ENCODE measurements at places on chromosomes 7 and 10.

DNA sequence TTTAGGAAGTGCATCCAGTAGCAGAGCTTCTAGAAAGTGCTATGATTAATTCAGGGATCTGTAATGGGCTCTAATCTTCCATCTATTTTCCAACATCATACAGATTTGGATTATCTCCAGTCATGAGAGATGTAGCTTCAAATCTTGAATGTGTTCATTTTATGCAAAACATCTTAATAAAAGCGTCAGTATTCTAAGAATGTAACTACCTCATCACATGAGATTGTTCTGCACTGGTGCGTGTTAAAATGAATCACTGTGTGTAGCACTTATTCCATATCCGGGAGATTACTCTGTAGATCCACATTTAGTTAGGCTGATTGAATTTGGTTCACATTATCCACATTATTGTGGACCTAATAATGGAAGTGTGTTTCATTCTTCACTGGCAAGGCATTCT, 344.9 kb upstream of the CHRM2 start:
- no peak for DNase-seq

DNA sequence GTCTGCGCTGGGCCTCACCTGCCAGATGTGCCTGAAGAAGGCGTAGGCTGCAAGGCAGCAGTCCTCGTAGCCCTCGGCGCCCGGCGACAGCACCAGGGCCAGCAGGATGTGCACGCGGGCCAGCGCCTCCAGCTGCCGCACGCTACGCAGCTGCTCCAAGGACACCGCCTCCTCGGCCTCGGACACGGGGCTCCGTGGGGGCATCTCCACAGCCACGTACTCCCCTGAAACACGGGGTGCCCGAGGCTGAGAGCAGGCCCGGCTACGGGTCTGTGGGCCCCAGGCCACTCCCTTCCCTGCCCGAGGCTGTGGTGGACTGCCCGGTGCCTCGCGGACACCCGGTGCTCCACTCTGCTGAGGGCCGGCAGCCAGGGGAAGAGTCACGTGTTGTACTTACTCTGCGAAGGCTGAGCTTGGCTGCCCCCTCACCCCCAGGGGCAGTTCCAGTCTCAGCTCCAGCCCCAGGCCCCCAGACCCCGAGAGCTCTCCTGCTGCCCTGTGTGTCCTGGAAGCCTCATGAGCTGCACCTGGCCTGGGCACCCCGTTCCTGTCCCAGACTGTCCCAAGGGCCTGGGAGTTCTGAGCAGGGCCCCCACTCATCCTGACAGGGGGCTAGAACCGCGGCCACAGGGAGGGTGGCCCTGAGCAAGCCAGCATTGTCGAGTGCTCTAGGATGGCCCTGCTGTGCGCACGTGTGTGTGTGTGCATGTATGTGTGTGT, 62.8 kb downstream of the CFAP46 start:
- DNase-seq, result peak; percentile 23

- DNase-seq, result no peak
These were observed 52.8 kb downstream of the EGFR start for GRCh38 chr7:55071411-55072175.

- DNase-seq, result no peak
These were observed 95.3 kb upstream of the HDAC9 start for GRCh38 chr7:18400275-18400674.

DNA sequence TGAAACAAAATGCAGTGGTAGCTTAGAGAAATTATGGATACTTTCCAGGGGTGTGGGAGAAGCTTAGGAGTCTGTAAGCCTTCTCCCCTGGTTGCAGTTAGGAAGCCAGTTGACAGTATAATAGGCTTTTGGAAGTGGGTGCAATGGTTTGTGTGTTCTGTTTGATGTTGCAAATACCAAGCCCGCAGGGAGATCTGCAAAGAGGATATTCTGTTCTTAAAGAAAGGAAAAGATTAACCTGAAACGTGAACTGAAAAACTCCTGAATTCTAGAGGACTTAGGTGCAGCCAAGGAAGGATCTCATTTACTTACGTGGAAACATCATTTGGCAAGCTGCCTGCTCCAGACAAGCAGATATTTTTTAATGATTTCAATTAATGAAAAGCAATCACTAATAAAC, 496.6 kb downstream of the AUTS2 start:
- no peak for DNase-seq

GRCh38 chr10:121942749-121943416, 15.1 kb upstream of the ATE1 start:
- no peak for DNase-seq
